ENCODE measurements at places on chromosomes 16 and 17.

GRCh38 chr17:3512505-3513171 lies 36.8 kb downstream of the ASPA start:
- DNase-seq = no peak

DNA sequence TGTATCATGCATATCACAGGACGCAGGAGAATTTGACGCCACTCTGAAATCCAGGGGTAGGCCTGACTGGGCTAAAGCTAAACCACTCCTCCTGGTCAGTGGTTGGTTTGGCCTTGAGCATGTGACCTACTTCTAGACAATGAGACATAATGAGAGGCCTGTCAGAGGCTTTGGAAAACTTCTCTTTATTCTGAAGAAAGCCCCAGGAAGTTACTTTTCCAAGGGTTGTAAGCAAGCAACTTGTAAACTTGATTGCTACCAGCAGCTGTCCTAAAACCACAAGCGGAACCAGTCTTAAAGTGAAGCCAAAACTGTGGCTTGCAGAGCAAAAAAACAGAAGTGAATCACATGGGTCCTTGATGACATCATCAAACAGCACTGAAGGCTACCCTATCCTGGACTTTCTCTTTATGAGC lies 138.2 kb upstream of the COX10 start:
- DNase-seq = peak; percentile 34

DNA sequence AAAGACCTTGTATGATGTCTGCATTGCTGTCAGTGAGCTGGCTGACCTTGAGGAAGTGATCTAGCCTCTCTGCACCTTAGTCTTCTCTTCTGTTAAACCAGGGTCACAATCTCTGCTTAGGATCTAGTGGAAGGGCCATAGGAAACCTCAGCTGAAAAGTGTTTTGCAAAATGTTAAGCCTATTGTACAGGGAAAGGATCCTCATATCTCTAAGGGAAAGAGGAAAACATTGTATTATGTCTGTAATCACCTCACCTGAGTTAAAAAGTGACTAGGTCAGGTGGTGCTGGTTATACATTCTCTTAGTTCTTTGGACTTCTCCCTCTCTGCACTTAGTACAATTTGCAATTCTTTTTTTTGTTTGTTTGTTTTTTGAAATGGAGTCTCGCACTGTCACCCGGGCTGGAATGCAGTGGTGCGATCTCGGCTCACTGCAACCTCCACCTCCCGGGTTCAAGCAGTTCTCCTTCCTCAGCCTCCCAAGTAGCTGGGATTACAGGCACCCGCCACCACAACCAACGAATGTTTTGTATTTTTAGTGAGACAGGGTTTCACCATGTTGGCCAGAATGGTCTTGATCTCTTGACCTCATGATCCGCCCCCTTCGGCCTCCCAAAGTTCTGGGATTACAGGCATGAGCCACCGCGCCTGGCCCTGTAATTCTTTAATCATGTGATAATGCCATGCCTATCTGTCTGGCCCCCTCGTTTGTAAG lies 2.0 kb upstream of the SEPHS2 start:
- DNase-seq = no peak

DNA sequence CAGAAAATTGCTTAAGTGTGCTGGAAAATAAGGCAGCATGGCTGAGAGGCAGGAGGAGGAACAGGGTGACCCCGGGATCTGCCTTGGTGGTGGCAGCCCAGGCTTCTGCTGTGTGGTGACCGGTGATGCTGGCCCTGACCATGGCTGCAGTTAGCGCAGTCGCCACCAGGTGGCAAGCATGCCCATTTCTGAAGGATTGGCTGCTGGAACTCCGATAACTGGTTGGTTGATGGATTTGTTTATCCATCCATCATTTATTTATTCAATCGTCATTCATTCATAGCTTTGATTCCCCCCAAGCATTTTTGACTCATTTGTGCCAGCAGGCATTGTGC lies 29.1 kb upstream of the ITGA3 start:
- DNase-seq = peak; percentile 72

DNA sequence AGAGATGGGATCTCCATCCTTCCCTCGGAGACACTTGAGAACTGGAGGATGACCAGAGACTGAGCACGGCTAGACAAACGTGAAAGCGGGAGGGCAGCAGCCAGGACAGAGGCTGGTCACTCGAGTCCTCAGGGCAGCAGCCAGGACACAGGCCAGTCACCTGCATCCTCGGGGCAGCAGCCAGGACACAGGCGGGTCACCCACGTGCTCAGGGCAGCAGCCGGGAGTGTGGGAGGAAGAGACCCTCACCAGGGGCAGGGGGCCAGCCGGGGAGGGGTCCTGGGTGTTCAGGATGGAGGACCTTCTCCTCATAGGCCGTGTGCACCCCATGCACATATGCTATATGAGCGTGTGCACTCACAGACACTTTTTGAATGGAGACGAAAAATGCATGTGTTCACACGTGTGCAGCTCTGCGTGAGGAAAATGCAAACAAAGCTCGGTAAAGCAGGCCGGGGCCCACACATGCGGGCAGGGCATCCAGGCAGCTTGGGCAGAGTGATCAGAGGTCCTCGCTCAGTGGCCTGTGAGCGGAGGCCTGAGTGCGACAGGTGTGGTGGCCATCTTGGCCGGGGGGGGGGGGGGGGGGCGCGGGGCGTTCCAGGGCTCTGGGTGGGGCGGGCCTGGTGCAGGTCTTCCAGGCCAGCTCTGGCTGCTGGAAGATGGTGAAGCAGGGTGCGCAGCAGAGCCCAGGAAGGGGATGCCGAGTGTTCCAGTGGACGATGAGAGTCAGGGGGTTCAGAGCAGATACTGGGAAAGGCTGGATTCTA lies 26.7 kb downstream of the ZNF469 start:
- DNase-seq = no peak

DNA sequence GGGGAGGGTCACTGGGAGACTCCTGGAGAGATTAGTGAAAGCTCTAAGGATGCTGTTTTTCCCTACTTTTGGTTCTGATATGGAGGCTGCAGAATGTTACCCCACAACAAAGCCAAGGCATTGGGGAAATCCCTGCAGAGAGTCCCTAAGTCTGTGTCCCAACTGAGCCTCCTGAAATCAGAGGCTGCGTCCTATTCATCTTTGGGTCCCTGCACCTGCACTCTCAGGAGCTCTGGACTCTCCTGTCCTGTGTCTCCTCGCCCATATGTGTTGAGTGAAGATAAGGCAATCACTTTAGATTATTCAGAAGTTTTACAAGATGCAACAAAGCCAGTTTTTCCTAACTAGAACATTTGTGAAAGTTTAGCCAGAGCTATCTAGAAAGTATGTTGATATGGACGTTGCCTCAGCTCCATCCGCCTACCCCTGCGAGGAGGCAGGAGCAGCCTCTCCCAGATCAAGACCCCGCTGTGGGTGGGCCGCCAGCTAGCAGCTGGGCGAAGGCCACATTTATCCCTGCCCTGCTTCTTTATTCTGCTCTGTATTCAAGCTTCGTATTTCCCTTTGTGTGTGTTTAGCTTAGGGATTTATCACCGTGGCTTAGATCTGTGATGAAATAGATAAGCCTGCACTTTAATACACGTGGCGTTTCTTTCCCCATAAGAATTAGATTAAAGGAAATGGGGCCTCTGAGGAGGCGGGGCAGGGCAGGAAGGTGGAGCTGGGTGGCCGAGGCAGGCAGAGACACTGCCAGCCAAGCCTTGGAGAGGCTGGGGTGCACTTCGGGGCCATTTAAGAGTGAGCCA lies 37.4 kb downstream of the SHISA6 start:
- DNase-seq = no peak

- DNase-seq = no peak
Observed at GRCh38 chr17:74130276-74130675, 73.2 kb upstream of the RPL38 start.

DNA sequence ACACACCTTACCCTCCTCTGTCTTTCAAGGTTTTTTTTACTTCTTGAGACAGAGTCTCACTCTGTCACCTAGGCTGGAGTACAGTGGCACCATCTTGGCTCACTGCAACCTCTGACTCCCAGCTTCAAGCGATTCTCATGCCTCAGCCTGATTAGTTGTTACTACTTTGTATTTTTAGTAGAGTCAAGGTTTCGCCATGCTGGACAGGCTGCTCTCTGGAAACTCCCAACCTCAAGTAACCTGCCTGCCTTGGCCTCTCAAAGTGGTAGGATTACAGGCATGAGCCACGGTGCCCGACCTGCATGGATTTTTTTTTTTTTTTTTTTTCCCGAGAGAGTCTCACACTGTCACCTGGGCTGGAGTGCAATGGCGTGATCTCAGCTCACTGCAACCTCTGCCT lies 273.2 kb downstream of the RBFOX1 start:
- DNase-seq = no peak

- no peak for DNase-seq
Observed at GRCh38 chr17:8382052-8382879, 727 bp downstream of the RPL26 start.

DNA sequence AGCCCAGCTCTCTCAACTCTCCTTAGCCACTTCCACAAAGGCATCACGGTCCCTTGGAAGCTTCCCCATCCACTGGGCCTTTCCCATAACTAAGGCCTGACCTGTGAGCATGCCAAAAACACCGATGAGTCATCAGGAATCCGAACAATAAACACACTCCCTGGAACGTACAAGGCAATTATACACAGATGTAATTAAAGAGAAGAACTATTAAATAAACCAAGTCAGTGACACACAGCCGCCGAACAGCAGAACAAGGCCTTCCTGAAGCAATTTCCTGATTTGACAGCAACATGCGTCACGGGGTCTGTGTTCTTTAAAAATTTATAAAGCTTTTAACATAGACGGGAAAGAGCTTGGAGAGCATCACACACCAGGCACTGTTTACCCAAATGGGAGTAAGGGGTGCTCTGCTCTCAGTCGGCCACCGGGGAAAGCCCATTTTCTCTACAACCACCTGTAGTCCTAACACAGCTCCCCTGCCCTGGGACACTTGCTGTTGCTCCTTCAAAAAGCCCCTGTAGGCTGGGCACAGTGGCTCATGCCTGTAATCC lies 29.4 kb downstream of the COG7 start:
- no peak for DNase-seq

- DNase-seq = no peak
Observed at GRCh38 chr16:84643180-84643583, 5.1 kb upstream of the KLHL36 start.

DNA sequence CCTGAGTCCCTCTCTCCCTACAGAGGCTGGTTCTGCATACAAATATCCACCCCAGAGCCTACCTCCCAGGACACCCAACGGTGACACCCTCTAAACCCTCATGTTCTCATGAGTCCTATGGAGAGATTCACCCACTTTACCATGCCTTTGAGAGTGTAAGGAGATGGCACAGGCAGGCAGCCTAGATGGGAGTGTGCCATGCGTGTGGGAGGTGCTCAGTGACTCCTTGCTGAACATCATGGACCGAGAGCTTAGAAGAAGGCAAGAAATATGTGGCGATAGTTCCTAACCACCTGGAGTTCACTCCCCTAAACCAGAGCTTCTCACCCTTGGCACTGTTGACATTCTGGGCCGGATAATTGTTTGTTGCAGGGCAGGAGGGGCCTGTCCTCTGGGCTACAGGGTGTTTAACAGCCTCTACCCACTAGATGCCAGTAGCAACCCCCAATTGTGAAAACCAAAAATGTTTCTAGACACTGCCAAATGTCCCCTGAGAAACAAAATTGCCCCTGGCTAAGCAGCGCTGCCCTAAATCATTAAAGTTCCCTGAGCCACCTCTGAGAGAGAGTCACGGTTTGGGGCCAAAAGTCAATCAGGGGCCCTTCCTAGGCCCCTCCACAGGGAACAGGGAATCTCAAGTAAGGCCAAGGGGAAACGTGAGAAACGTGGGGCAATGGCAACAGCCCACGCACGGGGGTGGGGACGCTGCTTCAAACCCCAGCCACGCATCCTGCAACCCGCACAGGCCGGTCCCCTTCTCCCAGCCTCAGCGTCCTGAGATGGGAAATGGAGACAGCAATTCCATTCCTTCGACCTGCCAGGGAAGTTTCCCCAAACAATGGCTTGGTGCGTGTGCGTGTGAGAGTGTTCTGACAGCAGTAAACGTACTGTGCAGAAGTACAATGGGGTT lies 66.8 kb downstream of the C16orf78 start:
- DNase-seq = no peak

- DNase-seq = no peak
Observed at GRCh38 chr16:52383640-52384292, 163.2 kb downstream of the TOX3 start.

GRCh38 chr17:77295241-77295853 lies 154.6 kb downstream of the SEC14L1 start:
- DNase-seq = no peak

- no peak for DNase-seq
Observed at GRCh38 chr17:77378318-77379064, 237.7 kb downstream of the SEC14L1 start.

GRCh38 chr16:81740169-81740568 lies 38.9 kb upstream of the PLCG2 start:
- no peak for DNase-seq

- DNase-seq = no peak
Observed at GRCh38 chr16:67148656-67149275, 2.0 kb downstream of the B3GNT9 start.

DNA sequence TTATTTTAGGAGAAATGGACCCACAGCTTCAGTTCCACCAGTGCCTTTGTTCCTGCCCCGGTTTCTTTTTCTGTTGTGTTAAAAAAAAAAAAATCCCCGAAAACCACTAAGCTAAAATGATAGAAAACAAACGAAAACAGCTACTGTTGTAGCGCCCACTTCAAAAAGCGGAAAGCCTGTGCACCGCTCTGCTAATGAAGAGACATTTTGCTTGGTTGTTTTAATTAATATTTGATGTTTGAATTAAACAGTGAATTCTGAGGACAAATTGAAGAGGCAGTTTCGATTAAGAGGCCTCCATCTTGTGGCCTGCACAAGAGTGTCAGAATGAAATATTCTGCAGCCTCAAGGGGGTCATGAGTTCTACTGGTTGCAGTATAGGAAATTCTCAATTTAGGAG lies 186.7 kb downstream of the RPTOR start:
- DNase-seq = peak; percentile 32

- peak; percentile 18 for DNase-seq
Observed at GRCh38 chr16:50323335-50324011, 45.3 kb downstream of the BRD7 start.

DNA sequence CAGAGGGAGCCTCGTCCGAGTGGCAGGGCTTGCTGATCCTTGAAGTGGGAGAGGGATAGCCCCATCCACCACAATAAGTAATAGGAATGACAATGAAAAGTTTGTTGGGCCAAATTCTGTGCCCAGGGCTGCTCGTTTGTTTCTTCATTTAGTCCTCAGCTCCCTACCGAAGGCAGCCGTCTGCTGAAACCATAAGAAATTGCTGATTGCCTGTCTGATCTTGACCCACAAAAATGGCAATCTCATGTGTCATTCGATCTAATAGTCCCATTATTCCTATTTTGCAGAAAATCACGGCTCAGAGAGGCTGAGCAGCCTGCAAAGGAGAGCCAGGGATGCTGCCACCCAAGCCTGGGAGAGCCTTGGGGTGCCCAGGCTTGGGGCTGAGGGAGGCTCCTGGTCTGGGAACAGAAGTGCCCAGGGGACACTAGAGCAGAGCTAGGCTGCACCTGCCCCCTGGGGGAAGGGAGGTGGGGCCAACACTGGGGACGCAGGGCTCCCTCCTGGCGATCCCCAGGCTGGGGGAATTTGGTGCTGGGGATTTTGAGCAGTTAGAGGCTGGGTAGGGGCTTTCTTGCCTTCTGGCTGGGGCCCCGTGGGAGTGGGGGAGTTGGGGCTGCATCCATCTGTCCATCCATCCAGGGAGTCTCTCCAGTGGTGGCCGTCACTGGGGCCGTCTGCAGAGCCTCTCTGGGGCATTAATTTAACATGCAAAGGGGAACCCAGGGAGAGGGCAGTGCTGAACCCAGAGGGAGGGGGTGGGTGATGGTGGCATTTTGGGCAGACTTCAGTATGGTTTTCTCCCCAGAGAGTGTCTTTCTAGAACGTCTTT lies 53.5 kb downstream of the SOCS1 start:
- DNase-seq = no peak
